ENCODE measurements at places on chromosomes 5 and 9. TPM values are rescaled to one million over a fixed set of nuclear protein-coding genes. Genes with fewer than 3 reads are reported as not detected.
A peak's percentile ranks its signal among the peaks of the same experiment; 100 is the strongest.

DNA sequence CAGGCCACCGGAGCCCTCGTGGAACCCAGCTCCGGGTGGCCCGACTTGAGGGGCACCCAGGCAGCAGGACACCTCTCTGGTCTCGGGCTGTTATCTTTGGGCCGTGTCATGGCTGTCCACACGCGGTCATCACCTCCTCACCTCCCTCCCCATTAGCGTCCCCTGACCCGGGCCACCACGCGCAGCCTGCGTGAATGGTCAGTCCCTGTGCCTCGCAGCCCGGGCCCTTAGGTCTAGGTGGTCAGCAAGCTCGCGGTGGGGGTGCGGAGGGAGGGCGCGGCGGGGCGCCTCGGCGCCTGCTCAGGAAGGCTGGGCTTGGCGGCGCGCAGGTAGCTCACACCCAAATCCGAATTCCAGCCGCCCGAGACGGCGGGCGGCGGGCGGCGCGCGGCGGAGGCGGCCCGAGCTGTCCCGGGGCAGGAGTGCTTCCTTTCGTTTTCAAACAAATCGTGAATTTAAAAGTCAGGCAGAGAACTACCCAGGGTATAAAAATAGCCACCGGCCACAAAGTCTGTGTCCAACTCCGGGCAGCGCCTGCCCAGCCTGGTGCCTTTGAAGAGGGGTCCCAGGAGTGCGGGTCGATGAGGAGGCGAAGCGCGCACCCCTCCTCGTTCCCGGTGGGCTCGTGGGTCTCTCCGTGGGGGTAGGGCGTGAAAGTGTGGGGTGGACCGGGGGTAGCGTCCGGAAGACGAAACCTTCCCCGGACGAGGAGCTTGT is 1.0 kb upstream of the RXRA start:
- DNase-seq = peak; percentile 37

- peak; percentile 46 for DNase-seq
Measured at GRCh38 chr5:72956324-72957140, 691 bp downstream of the FCHO2 start.

GRCh38 chr9:115596021-115596745 is 478.2 kb upstream of the TNC start:
- no peak for DNase-seq

DNA sequence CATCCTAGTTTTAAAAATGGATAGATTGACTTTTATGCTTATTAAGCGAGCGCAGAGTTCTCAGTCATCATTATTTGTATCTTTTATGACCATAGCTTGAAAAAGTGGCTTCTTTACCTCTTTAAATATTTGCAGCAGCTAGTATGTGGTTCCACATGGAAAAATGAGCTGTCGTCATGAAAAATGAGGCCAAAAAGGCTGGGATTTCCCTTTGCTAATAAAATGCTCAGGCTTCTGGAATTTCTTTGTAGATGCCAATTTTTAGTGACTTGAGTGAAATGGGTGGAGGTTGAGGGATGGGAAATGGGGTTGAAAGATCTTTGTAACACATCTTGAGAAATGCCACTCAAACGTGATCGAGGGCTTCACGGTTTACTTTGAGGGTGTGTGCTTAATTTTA is 35.2 kb downstream of the RAI14 start:
- no peak for DNase-seq

- DNase-seq = no peak
Measured at GRCh38 chr5:168852329-168852728, 273.2 kb upstream of the PANK3 start.

- peak; percentile 39 for DNase-seq
Measured at GRCh38 chr5:150485693-150486401, 22.1 kb upstream of the NDST1 start.

GRCh38 chr5:93925321-93925720 is 183.9 kb upstream of the POU5F2 start:
- no peak for DNase-seq

DNA sequence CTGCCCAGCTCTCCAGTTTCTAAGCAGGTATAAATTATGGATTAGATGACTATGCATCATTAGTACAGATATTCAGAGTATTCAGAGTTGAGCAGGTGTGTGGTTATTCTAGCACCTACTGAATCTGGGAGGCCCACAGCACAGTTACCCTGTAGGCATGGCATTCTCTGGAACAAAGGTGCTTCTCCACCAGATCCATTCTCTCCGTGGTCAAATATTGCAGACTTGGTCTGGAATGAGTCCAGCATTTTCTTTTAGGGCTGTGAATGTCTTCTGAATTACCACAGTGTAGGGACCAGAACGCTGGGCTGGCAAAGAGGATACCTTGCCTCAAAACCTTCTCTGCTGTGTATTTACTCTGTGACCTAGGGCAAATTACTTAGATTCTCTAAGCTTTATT is 116.8 kb downstream of the ARHGAP26 start:
- DNase-seq = no peak

- DNase-seq = no peak
Measured at GRCh38 chr9:33049680-33050361, 24.7 kb downstream of the DNAJA1 start.

DNA sequence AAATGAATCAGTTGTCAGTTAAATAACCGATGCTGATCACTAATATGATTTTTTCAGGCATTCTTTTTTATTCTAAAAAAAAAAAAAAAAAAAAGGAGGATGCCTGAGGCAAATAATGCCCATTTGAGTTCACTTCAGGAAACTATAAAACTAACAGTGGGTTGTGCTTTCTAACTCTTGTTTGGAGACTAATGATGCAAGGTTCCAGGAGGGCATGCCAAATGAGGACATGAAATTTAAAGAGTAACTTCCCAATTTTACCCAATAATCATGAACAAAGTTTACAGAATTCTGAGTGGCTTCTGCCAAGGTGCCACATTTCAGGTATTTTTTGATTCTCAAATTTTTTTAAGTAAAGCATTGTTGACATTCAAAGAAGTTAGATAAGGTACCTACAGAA is 41.0 kb downstream of the CEP120 start:
- DNase-seq = no peak

DNA sequence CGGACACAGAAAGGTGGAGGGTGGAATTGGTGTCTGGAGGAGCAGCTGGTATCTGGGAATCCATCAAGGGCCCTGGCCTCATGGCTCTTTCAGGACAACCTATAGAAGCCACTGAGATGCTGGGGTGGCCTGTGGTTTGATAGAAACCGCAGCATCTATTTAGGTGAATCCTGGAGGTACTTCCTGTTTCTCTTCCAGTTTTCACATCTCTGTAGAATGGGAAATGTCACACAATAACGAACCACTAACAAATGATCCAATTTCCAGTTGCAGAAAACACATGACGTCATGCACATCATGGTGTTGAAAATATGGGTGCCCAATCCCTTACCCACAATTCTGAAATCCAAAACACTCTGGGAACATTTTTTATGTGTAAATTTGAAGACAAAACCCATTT is 52.2 kb downstream of the ROPN1L start:
- DNase-seq = no peak

- no peak for DNase-seq
Measured at GRCh38 chr9:12735665-12736064, 39.2 kb upstream of the LURAP1L start.

- DNase-seq = no peak
Measured at GRCh38 chr5:87329114-87329513, 61.4 kb downstream of the RASA1 start.

GRCh38 chr5:63400079-63400478 is 562.2 kb downstream of the HTR1A start:
- no peak for DNase-seq

- no peak for DNase-seq
Measured at GRCh38 chr5:93348231-93348630, 232.8 kb downstream of the NR2F1-AS1 start.

DNA sequence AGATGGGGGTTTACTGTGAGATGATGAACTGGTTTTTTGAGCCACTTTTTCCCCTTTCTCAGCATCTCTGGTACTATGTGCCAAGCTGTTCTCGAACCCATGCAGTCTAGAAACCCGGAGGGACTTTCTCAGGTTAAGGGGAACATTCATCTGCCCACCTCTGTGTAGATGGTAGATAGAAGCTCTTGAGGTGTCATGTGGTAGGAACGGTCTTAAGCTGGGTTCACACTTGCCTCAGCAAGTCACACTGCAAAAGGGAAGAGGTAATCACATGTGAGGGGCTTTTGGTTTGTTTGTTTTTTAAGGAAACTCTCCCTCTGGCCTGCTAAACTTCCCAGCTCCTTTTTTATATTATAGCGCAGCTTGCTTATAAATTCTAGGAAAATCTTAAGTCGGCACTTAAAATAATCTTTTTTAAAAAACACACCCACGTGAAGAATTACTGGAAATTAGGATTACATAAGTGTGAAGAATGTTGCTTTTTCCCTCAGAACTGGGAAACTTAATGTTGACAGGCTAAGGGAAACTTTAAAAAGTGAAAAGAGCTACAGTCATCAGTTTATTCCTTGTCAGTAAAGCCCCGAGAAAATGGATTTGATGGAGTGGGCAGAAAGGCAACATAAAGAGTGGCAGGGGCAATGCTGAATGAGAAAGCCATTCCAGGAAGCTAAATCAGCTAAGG is 430.3 kb downstream of the ARHGEF28 start:
- no peak for DNase-seq

- no peak for DNase-seq
Measured at GRCh38 chr9:98576859-98577258, 131.9 kb downstream of the GABBR2 start.

ADAMTS12 gene
- total RNA-seq = not detected

SMIM33 gene
- 0.35 TPM for total RNA-seq

SEC24A gene
- 32.0 TPM for total RNA-seq

ADAMTS6 gene
- total RNA-seq = 1.6 TPM

EIF4E1B gene
- not detected for total RNA-seq

ARHGEF39 gene
- total RNA-seq = 12.0 TPM

PRLR gene
- 0.25 TPM for total RNA-seq

HINT1 gene
- total RNA-seq = 269 TPM

SYNPO gene
- 0.36 TPM for total RNA-seq

LECT2 gene
- total RNA-seq = not detected

MEIKIN gene
- total RNA-seq = not detected

GADD45G gene
- 6.0 TPM for total RNA-seq

MYMK gene
- total RNA-seq = not detected

PCDHGC5 gene
- total RNA-seq = not detected

LCN1 gene
- not detected for total RNA-seq

Data from activated T-cell treated with anti-CD3 and anti-CD28 coated beads, Interleukin-2, amount 50 U/mL, for 72 hours (primary cell).